ENCODE measurements at places on chromosomes 12 and 14.

DNA sequence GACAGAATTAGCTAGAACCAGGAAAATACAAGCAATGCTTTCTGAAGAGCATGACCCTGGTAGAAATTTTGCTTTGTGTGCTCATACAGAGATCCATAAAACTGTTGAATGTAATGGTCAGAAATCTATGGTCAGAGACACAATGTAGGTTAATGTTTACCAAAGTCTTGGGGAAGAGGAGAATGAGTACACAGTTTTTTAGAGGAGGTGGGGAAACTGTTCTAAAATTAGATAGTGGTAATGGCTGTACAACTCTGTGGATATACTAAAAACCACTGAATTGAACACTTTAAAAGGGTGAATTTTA is 109.5 kb upstream of the ARHGAP5 start:
- no peak for DNase-seq

- DNase-seq, result no peak
These were observed 135.1 kb upstream of the PDZRN4 start for GRCh38 chr12:41053046-41053445.

GRCh38 chr12:64806593-64807460 is 17.6 kb upstream of the TBC1D30 start:
- no peak for DNase-seq

- no peak for DNase-seq
These were observed 49.9 kb downstream of the KCNMB4 start for GRCh38 chr12:70415987-70416386.

GRCh38 chr12:79690142-79690637 is 574 bp downstream of the PAWR start:
- no peak for DNase-seq

DNA sequence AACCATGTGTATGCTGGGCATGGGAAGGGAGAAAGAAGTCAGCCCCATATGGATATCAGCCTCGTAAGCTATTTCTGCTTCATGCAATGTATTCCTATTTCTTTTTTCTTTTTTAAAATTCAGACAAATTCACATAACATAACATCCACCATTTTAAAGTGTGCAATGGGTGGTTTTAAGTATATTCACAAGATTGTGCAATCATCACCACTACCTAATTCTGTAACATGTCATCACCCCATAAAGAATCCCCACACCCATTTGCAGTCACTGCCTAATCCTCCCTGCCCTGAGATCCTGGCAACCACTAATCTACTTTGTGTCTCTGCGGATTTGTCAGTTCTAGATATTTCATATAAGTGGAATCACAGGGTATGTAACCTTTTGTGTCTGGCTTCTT is 9.5 kb downstream of the POMT2 start:
- DNase-seq, result no peak

- no peak for DNase-seq
These were observed 35.8 kb downstream of the GPR19 start for GRCh38 chr12:12660201-12660600.

DNA sequence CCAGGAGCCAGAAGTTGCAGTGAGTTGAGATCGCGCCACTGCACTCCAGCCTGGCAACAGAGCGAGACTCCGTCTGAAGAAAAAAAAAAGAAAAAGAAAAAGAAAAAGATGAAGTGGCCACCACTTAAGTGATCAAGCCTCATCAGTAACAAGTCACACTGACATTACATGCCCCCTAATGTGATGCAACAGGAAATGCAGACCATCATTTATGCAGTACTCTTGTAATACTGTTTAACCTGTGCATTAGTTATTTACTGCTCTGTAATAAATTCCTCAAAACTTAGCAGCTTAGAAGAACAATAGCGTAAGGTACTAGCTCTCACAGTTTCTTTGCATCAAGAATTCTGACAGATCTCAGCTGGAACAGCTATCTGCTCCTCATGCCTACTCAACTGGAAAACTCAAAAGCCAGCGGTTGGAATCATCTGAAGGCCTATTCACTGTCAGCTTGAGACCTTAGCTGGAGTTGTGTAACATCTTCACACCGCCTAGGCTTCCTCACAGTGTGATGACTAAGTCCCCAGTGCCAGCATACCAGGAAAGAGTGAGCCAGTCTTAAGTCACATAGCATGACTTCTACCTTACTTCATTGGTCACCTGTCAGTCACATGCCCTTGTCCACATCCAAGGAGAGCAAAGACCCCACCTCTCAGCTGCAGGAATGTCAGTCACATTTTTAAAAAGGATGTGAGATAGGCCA is 31.5 kb downstream of the EPS8 start:
- no peak for DNase-seq

- no peak for DNase-seq
These were observed 69.5 kb upstream of the FERMT2 start for GRCh38 chr14:53020193-53020932.

- DNase-seq, result no peak
These were observed 92.1 kb downstream of the LRRC74A start for GRCh38 chr14:76918256-76918781.

- DNase-seq, result no peak
These were observed 82.1 kb downstream of the CMKLR1 start for GRCh38 chr12:108257004-108257403.

- DNase-seq, result no peak
These were observed 18.1 kb downstream of the KITLG start for GRCh38 chr12:88562151-88562550.

DNA sequence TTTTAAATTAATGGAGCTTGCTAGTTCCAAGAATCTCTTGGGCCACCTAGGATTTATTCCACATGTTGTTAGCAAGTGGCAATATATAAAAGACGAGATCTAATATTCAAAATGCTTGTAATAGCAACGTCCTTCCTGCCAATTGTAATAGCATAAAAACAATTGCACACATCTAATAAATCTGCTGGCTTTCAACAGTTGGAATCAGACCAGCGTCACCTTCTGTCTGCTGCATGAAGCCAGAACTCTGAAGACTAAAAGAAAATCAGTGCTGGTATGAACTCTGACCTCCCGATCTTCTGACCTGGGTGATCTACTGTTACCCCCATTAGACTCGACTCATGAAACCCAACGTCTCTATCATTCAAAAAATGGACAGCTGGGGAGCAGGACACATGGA is 100.6 kb downstream of the DIO2 start:
- no peak for DNase-seq

DNA sequence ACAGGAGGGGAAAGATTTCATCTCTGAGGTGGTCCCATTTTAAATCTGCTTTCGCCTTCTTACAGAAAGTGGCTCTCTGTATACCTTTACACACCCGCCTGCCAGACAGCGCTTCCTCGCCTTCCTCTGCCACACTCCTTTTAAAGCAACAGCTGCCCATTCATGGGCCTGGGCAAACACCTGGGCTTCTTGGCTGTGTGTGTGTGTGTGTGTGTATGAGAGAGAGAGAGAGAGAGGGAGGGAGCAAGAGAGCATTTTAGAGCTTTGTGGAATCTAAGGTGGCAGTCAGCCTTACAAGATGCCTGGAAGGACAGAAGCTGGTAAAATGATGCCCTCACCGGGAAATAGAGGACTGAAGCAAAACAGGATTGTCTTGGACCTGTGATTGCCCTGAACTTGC is 20.0 kb downstream of the PTHLH start:
- no peak for DNase-seq

DNA sequence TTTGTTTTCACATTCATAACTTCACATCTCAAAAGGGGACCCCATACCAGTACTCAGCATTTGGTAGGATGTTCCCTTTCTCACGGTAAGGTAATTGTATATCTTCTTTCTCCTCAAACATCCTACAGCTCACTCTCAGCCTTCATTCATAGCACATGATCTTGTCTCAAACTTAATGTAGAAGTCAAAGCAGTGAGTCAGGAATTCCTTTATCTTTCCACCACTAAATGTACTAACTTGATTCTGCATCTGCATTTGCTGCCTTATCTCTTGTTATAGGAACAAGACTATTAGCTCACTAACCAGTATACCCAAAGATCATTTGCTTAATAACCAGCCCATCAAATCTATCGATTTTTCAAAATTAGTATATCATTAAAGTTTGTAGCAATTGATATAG is 22.9 kb downstream of the CPSF2 start:
- no peak for DNase-seq

DNA sequence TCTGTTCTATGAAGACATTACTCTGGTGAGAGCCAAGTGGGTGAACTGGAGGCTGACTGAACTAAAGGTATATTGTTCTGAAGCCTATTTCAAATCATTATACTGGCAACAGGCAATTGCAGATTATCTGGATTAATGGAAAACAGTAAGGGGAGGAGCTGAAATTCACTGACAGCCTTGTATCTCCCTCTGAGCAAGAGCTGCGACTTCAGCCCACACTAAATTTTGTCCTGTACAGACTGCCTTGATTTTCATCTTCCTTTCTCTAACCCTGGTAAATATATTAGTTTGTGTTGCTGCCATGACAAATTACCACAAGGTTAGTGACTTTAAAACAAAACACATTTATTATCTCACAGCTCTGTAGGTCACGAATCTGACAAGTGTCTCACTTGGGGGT is 231.1 kb downstream of the SLC2A13 start:
- no peak for DNase-seq

DNA sequence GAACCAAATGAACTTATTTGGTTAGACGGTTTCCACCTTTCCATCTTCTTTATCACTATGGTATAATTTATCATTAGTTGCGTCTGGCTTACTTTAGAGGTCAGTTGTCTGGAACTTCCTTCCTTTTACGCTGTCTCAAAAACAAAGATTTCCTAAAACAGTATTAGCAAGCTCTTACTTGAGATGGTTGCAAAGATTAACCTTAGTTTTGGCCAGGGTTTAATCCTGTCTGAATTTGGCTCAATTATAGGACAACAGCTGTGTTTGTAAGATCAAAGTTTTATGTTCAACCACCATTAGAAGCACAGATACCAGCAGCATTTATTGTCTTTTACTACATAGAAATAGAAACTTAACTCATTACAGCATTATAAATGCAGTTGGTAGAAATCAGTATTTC is 7.9 kb upstream of the WASHC3 start:
- no peak for DNase-seq

DNA sequence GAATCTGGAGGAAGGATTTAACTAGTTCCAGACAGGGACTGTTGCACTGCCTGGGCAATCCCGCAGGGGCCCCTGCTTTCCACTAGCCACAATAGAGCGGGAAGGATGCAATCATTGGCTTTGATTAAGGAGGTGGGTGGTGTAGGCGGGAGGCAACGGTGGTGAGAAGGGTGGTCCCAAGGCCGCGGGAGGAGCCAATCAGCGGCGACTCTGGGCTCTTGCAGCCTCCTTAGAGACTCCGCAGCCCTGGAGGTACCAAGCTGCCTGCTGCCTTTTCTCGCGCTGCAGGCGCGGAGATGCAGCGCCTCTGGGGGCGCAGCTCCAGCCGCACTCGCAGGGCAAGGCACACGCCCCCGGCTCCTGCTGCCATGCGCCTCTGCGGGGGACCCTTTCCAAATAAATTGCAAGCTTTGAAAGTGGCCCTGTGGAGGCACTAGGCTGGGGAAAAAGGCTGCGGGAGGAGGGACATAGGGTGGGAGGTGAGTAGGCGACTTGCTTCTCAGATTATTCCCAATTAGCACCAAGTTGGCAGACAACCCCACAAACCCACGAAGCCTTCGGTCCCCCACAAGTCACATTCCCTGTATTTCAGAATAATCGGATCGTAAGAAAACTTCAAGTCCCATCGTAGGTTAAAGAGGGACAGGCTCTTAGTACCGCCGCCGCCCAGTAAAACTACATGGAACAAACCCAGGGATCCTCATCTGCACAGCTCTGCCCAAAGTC is 858 bp upstream of the KCNA1 start:
- no peak for DNase-seq

DNA sequence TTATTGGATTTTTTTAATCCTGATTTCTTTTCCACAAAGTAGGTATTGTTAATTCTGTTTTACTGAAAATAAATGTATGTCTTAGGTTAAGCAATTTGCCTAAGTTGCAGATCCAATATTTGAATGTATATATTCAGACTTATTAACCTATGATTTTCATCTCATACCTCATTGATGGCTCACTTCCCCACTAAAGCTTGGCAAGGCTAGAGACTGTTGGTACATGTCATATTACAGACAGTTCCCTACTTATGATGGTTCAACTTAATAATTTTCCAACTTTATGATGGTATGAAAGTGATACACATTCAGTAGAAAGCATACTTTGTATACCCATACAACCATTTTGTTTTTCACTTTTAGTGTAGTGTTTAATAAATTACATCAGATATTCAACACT is 33.2 kb upstream of the KCNH3 start:
- DNase-seq, result no peak

DNA sequence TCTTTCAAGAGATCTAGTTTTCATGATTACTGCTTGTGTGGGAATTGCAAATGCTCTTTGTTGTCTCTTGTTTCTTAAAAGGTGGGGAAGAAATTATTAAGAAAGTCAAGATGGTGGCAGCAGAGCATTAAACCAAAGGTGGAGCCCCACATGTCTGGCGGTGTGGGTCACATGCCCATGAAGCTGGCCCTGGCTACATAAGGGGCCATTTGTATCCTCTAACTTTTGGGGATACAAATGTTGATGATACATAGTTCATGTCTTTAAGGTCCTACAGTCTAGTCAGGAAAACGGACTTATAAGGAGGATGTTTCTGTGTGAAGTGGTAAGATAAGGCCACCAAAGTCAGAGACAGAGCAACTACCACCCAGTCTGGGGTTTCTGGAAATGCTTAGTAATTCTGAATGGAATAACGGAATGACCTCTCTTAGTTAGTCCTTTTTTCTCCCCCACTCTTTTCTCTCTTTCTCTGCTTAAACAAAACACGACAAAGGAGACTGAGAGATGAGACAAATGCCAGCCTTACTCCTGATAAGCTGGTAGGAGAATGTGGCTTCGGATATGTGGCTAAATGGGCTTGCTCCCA is 39.9 kb upstream of the PTHLH start:
- DNase-seq, result no peak

Measured in activated CD4-positive, alpha-beta T cell treated with anti-CD3 and anti-CD28 coated beads for 4 hours (primary cell).